ENCODE measurements at places on chromosomes 6 and 20.

GRCh38 chr6:136378888-136379287 is 89.2 kb upstream of the BCLAF1 start:
- DNase-seq = no peak

DNA sequence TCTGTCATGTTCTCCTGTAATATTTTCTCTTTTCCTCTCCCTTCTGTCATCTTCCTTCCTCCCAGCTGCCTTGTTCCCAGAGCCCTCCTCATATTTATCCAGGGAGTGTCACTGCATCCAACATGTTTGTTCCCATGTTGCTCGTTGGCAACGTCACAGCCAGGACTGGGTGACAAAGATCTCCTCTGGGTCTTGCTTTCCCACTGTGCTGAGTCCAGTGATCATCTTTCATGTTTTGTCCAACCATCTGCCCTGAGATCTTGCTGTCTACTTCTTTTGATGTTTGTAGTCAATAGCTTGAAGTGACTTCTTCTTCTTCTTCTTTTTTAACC is 26.6 kb downstream of the FARS2 start:
- no peak for DNase-seq

DNA sequence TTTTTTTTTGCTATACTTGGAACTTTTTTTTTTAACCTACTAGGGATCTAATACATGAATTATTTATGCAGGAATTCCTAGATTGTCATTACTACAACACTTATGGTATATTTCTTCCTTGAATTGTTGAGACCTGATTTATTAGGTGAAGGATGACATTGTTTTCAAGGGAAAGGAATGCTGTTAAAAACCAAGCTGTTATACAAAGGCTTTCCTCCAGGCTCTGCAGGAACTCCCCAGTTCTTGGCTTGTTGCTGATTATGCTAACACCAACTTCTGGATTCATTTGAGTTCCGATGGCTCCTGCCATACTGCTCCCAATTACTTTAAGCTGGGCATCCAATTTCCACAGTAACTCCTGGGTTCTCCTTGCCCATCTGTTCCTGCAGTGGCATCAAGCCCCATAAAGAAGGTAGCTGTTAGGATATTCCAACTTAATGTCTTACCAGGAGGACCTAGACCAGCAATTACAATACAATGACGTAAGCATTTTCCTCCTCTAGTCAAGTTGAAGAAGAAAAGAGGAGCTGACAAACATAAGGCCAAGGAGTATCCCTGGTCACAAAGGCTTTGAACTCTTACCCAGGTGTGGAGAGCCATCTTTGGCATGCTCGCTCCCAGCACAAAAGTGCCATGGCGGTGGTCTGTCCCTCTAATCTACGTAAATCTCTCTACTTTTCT is 215.9 kb upstream of the AGPAT4 start:
- DNase-seq = no peak

DNA sequence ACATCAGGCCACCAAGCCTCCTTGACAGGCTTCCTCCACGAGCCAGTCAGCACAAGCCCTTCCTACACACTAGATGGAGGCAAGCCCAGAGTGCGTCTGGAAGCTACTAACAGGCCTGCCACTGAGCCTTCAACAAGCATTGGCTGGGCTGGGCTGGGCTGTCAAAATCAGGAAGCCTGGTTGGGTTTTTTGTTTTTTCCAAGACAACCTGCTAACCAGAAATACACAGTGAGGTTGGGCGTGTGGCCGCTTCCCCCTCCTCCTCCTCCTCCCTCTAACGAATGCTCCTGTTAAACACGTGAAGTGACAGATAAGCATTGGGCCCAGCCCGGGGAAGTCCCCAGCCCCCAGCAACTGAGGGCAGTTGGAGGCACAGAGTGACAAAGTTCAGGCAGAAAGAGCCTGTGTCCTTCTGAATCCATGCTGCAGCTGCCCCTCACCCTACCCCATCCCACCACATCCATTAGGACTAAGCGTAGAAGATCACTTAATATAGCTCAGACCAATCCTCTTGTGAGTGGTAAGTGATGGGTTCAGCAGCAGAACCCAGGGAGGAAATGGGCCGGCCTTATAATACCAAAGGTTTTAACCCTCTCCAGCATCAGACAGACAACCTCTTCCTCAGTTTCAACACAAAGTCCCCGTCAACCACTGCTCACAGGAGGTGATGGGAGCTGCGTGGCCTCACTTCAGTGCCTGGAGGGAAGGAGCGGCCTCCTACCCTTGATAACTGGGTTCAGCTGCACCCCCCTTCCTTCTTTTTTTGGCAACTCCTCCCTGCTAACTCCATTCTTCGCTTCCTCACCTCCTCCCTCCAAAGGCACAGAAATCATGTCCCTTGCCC is 1.1 kb downstream of the NFATC2 start:
- DNase-seq = no peak

DNA sequence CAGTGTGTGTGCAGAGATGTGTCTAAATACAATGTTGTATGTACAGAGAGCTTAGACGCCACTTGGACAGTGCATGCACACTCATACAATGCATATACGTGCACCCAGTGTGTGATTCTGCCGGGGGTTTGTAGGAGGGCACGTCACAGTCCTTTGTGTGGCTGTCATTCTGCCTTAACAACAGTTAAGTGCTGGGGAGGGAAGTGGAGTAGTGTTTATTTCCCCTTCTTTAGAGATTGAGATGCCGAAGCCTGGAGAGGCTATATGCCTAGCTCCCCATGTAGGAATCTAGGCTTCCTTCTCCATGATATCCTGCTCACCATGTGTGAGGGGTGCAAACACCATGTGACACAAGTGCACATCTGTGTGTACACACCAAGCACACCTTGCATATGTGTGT is 38.2 kb downstream of the MDFI start:
- no peak for DNase-seq

DNA sequence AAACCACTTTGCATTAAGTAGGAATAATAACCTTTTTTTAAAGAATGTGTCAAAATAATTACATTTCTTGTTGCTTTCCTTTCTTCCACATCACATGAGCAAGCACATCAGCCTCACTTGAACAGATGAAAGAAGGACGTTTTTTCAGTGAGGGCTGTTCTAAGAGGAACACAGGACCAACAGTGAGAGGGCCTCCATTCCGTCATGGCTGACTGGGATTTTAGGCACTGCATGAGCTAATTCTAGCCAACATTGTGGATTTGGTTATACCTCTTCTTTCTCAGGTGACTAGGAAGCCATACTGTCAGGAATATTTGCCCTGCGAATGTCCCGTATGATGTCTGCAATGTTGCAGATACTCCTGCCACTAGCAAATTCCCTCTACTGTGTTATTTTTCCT is 87.6 kb downstream of the LINC00237 start:
- no peak for DNase-seq

DNA sequence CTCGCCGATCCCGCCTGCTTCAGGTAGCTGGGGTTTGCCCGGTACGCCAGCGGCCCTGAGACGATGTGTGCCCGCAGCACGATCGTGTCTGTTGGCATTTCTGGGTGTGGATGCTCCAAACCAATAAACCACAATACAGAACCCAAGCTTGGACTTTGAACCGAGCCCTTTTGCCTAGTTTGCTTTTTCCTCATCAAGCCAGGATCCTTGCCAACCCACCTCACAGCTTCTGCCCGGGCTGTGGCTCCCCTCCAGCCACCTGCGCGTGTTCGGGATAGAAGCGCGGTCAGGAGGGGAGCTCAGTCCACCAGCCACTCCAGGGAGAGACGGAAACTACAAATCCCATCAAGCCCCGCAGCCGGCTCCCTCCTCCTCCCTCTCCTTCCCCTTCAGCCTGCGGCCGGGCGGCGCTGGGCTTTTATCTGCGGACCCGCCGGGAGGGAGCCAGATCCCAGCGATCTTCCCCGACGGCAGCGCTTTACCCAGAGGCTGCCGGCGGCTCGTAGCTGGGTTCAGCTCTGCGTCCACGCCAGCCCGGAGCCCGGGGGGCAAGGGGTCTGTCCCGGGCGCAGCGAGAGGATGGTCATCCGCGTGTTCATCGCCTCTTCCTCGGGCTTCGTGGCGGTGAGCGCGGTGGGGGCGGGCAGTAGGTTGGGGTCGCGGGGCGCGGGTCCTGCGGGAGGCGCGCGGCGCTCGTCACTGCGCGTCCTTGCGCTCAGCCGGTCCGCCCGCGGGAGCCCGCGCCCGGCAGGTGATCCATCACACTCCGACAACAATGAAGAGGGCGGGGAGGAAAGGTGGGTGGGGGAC is at the start of gene SH3BGRL2:
Gene SH3BGRL2, plus strand, starts transcription at position 447 of the 810 bp plus-strand sequence. Its CDS starts 133 bp downstream, at position 580.
- no peak for DNase-seq

- no peak for DNase-seq
Observed at GRCh38 chr6:136421537-136422158, 128.6 kb downstream of the MAP7 start.

DNA sequence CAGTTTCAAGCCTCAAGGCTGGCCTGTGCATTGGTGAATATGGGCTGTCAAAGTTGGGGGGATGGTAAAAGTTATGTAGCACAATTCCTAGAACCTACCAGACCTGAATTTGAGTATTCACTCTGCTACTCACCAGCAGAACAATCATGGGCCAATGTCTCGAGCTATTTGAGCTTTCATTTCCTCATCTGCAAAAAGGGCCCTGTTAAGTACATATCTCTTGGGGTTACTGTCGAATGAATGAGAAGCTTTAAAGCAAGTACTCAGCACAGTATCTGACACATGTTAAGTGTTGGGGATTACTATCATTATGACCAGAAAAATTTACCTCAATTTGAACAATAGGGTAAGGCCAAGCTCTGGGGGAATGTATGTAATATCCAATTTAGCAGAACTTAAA is 13.5 kb upstream of the ENPP4 start:
- DNase-seq = no peak

All from NCI-H1417 treated with DMSO at 0.1 percent for 48 hours (cell line).